ENCODE measurements at places on chromosomes 4 and X. TPM values are rescaled to one million over a fixed set of nuclear protein-coding genes. Genes with fewer than 3 reads are reported as not detected.

The TAF7L gene
- total RNA-seq: 0.39 TPM

The TXLNG gene
- total RNA-seq: 9.1 TPM

The CXCR3 gene
- not detected for total RNA-seq

The EPGN gene
- 1.1 TPM for total RNA-seq

The LIN54 gene
- 12.2 TPM for total RNA-seq

The KLHL13 gene
- 0.45 TPM for total RNA-seq

The CT45A3 gene
- total RNA-seq: not detected

The AGA gene
- 26.2 TPM for total RNA-seq

The PRRG3 gene
- total RNA-seq: not detected

The ATP1B4 gene
- total RNA-seq: not detected

The PABPC4L gene
- 4.3 TPM for total RNA-seq

The CDX4 gene
- total RNA-seq: not detected

The CFAP97 gene
- total RNA-seq: 48.5 TPM

The GAGE2A gene
- not detected for total RNA-seq

The RTL3 gene
- total RNA-seq: 0.28 TPM

The MXRA5 gene
- total RNA-seq: 26.4 TPM

The CTAG1A gene
- total RNA-seq: not detected

The UGT2B15 gene
- total RNA-seq: not detected

The CCKAR gene
- not detected for total RNA-seq

The PROM1 gene
- total RNA-seq: 0.10 TPM

The POF1B gene
- not detected for total RNA-seq

The WFS1 gene
- 48.0 TPM for total RNA-seq

The FGB gene
- total RNA-seq: 2.1 TPM

The FAM149A gene
- 5.4 TPM for total RNA-seq

The TRPC3 gene
- 0.20 TPM for total RNA-seq

The COL25A1 gene
- total RNA-seq: 0.45 TPM

The CC2D2A gene
- 31.5 TPM for total RNA-seq

The IRS4 gene
- not detected for total RNA-seq

The RENBP gene
- 13.1 TPM for total RNA-seq

The C4orf54 gene
- not detected for total RNA-seq

The PRRG1 gene
- 10.8 TPM for total RNA-seq

The TMEM187 gene
- 18.3 TPM for total RNA-seq

The C4orf17 gene
- not detected for total RNA-seq

The NPY5R gene
- total RNA-seq: not detected

The SERTM2 gene
- not detected for total RNA-seq

The DSPP gene
- not detected for total RNA-seq

The IL15 gene
- 1.3 TPM for total RNA-seq

The MAGEB10 gene
- total RNA-seq: not detected

The SYTL4 gene
- total RNA-seq: 5.9 TPM

The P2RY10 gene
- not detected for total RNA-seq

The HEPH gene
- total RNA-seq: 0.50 TPM

The RASSF6 gene
- not detected for total RNA-seq

The PARM1 gene
- total RNA-seq: 1.0 TPM

The SYNPO2 gene
- 12.3 TPM for total RNA-seq

The LINC00632 gene
- 626 TPM for total RNA-seq

The NPY2R gene
- total RNA-seq: not detected

The CT45A10 gene
- not detected for total RNA-seq

The TRIML1 gene
- not detected for total RNA-seq

The CCDC110 gene
- 3.7 TPM for total RNA-seq

The CCDC160 gene
- 1.6 TPM for total RNA-seq

The PLRG1 gene
- 59.6 TPM for total RNA-seq
